ENCODE measurements at places on chromosomes 5 and 9.
A peak's percentile ranks its signal among the peaks of the same experiment; 100 is the strongest.

DNA sequence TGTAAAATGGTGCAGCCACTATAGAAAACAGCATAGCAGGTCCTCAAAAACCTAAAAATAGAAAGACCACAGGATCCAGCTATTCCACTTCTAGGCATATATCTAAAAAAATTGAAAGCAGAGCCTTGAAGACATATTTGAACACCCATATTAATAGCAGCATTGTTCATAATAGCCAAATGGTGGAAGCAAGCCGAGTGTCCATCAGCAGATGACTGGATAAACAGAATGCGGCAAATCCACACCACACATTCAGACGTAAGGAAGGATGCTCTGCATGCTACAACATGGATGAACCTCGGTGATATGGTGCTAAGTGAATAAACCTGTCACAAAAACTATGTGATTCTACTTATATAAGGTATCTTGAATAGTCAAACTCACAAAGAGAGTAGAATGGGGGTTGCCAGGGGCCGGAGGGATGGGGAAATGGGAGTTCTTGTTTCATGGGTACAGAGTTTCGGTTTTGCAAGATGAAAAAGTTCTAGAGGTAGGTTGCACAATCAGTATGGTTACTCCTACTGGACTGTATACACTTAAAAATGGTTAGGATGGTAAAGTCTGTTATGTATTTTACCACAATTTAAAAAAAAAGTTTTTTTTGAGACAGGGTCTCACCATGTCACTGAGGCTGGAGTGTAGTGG is 17.1 kb upstream of the HSD17B3 start:
- DNase-seq = no peak

DNA sequence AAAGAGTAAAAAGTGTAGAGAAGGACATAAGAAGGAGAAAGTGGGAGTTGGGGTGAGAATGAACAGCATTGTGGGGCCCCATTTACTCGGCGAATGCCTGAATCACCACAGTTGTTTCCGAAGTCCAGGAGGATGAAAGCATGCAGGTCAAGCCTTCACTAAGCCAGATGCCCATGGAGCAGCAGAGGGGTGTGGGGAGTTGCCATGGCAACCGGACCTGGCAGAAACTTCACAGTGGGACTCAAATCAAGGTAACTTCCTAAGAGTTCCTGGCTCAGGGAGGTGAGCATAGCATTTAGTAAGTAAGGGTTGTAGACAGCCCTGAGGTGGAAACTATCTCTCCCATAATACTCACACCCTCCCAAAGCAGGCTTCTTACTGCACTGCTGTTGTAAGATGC is 357.1 kb downstream of the TRIM32 start:
- DNase-seq = no peak

DNA sequence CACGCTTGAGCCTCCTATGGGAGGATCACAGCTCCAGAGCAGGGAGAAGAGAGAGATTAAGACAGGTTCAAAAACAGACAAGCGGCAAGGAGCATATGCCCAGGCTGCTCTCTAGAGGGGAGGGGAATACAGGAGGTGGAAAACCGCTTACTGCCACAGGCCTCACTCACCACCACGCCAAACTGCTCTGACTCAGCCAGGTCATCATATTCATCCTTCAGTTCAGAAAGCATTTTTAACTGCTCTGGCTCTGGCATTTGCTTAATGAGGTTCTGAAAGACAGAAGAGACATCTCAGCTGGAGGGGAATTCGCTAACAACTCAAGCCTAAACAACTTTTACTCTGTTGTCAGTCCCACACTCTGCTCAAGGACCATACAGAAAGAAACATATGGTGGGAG is 40.1 kb downstream of the PCDHGC5 start:
- no peak for DNase-seq

DNA sequence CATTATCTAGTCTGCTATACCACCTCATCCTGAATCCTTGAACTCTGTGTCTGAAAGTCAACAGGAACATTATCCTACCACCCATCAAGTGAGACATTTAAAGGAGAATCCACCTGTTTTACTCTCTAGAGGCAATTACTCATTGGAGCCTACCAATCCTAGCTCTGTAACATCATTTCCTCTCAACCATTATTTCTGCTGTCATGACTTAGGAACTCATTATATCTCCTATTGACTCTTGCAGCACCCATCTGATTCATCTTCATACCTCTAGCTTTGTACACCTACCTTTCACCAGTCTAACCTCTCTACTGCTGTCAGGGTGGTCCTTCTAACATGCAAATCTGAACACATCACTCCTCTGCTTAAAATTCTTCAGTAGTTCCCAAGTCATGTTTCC is 481.5 kb downstream of the NFIB start:
- no peak for DNase-seq

- peak; percentile 97 for DNase-seq
Measured at GRCh38 chr5:88660947-88661805, 221.8 kb downstream of the MEF2C start.

DNA sequence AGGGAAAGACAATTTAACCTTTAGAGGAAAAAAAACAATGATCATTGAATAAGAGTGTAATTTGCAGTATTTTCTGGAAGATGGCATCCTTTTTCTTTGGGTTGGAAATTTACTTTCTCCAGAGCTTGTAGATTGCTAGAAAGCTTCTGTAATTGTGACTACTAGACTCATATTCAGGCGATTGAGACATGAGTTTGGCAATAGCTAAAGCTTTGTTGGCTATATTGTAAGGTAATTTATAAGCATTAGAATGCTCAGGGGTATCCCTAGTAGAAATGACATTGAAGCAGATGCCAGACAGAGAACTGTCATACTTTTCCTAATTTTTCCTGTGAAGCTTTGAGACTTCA is 115.3 kb downstream of the UNC13B start:
- no peak for DNase-seq

GRCh38 chr5:52693280-52693679 is 94.4 kb upstream of the ITGA1 start:
- peak; percentile 33 for DNase-seq

DNA sequence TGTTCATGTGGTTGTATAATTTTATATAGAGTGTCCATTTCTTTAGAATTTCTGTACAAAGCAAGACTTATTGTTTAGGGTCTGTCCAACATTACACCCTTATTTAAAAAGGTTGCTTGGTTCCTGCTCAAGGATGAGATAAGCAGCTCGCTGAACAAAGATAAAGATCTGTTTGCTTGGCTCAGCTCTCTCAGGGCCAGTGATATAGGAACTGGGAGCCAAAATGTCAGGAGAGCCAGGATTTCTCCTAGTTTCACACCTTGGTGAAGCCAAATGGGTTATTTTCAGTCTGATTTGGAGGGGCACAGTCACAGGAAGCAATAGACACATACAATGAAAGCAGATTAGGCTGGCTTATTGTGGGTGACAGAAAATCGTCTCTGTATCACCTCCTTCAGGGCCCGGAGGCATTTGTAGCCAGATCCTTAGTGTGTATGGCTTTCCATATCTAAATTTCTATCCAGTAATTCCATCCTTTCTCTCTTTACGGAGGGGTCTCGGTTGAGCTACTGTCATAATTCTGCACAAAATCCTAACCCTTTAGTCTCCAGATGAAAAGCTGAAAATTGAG is 396.4 kb downstream of the TMEM232 start:
- no peak for DNase-seq
